ENCODE measurements at places on chromosomes 13 and 19.

DNA sequence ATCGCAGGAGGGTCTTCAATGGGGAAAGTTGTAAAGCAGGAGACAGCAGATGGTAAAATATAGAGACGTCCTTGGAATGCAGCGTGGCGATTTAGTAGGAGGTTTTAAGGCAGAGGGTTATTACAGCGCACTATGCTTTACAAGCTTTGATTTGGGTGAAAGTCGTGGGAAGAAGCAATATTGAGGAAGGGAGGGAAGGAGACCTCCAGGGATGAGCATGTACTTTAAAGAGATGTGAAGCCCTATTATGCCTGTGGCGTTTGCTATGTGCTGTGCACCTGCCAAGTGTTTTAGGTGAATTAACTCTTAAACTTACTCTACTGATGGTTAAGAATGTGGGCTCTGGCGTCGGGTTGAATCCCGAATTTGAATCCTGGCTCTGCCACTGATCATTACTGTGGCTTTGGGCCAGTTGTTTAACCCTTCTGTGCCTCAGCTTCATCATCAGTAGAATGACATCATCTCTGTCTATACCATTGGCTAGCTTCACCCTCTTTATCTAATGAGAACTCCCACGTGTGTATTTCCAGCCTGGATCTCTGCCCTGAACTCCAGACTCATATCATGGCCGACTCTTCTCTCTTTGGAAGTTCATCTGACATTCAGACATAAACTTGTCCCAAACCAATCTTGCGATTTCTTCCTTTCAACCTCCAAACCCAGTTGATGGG lies 583 bp downstream of the CCDC61 start:
- DNase-seq, result no peak

GRCh38 chr19:30450835-30451321 lies 78.7 kb downstream of the ZNF536 start:
- DNase-seq, result no peak

DNA sequence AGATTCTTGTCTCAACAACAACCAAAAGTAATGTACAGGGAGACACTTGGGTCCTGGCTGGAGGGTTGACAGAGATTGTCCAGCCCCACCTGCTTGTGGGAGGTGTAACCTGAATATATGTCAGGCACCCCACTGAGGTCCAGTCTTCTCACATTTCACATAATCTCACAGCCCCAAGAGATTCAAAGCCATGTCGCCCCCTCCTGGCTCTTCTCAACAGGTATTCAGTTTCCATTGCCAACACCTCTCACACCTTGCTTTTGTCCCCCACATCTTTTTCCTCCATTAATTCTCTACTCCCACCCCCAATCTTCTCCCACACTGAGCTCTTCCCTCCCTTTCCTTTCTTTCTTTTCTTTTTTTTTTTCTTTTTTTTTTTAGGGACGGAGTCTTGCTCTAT lies 11.2 kb downstream of the UNC13A start:
- DNase-seq, result no peak

DNA sequence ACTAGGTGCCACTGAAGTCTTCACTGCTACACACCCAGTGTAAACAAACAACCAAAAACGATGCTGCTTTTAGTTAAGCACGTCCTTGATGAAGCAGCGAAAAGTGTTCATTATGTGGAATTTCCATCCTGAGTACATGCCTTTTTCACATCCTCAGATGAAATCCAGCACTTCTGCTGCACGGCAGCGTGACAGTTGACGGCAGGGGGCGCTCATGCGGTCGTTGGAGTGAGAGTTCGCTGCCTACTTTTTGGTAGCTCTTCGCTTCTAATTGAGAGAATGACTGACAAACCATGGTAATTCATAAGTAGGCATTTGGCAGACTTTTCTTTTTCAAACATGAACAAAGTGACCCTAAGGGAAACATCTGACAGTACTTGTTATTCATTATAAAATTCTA lies 1124.9 kb downstream of the EFNB2 start:
- DNase-seq, result no peak

DNA sequence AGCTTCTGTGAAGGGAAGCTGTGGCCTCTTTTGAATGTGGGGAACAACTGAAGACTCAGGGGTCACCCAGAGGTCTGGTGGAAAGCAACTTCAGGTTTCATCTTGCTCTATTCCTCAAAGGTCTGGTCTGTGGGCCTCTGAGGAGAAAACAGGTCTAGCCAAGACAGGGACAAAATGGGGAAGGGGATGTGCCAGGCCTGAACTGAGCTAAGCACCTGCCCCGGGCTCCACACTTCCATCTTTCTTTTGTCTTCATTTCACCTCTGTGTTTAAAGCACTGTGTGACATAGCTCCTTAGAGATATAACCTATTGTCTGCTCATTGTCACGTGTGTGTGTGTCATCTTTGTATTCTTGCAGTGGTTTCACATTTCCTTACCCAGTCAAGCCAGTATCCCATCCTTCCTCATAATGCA lies 19.9 kb upstream of the GDF15 start:
- DNase-seq, result no peak

DNA sequence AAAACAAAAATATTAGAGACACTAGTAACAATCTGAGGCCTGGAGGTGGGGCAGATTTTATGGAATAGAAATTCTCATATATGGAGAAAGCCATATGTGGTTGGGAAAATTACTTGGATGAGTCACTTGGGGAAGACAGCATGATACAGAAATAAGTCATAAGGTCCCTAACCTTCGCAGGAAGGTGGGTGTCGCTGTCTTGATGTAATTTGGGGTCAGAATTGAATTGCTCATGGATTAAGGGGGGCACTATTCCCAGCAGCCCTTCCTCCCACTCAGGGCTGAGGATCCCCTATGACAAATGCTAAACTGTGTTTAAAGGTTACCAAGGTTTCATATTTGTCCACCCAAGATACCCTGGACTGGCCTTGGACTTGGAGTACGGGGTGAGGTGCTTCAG lies 5.0 kb downstream of the RDH8 start:
- no peak for DNase-seq

All from frontal cortex (tissue), 4 donors.